ENCODE measurements at places on chromosomes 2 and 18.

- DNase-seq, result no peak
These were observed 79.2 kb upstream of the MYO3B start for GRCh38 chr2:170098626-170099312.

- DNase-seq, result no peak
These were observed 114.1 kb downstream of the GBX2 start for GRCh38 chr2:236054125-236054524.

DNA sequence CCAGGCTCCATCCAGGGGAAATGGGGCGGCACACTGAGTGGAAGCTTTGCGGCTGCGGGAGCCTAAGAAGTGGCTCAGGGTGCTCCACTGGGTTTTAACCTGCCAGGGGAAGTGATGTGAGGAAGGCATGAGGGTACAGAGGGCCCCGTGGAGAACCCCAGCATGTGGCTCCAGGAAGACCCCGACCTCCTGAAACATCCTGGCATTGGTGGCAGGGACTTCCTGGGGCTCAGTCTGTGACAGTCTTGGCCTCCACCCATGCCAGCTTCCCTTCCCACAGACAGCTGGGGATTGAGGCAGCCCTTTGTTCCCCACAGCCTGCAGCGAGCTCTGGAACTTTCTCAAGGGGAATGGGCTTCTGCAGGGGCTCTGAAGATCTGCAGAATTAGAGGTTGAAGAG lies 146.6 kb downstream of the TNS1 start:
- DNase-seq, result no peak

DNA sequence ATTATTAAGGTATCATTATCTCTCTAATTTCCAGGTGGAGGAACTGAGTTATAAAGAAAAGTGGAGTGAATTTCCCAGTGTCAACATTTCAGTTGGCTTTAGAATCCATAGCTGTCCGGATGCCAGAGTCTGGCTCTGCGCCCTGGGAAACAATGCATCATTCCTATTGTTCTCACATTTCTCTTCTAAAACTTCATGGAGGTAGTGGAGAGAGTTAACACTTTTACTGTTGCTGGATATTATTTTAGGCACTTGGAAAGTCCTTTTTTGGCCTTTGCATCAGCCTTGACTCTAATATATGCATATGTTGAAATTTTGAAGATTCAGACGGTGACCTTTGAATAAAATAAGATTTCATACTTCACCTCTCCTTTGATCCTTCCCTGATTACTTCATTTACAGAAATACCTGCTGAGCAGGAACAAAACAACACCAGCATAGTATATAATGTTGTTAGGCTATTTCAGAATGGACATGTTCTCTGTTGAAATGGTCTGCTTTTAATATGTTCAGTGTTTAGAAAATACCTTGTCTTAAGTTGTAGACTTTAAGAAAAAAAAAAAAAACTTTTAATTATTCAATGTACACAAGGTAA lies 148.8 kb downstream of the EPHA4 start:
- no peak for DNase-seq

DNA sequence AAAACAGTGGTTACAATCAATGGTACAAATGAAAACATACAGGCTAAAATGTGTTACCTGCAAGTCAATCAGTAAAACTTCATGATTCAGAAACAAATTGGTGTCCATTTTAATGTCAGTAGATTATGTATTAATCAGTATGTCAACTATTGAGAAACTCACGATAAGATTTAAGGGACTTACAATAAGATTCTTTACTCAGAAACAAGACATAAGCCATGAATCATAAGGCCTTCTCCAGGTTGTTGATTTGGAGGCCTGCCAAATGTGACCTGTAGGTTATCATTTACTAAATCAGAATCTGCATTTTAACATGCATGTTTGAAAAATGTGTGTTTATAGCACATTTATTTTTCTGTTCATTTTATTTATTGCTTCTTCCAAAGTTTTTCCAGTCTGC lies 623.1 kb downstream of the CCDC85A start:
- no peak for DNase-seq

DNA sequence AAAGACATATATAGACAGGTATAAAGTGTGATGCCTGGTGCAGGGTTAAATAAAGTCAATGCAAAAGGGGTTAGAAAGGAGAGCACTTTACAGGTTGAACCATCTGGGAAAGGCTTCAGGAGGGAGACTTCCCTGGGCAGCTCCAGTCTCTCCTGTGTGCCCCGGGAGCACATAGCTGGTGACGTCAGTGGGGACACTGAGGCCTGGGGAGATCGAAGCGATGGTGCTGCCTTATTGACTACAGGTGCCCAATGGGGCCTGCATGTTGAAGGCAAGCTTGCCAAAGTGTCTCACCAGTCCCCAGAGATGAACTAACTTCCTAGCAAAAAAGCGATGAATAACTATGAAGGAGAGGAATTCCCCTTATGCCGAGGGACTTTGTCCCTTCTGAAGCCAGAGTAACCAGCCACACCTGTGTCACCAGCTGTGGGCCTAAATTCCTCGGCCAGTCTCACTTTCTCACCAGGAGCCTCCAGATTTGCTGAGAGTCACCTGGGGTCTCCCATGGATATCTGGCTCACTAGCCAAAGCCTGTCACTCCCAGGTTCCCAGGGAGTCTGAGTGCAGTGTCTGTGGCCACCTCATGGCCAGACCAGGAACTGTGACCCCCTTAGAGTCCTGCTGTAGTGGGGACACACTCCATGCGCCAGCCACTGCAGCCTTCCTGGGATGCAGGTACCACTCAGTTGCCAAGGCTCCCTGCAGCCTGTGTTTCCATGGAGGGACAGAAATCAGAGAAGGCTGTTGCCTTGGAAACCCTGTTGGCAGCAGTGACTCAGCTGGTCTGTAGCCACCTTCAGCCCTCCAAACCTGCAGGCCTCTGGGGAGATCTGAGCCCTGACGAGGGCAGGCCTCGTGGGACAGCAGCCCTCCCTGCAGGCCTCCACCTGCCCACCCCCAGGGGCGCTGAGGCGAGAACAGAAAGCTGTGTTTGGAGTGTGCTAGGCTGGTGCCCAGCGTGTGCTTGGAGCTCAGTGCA lies 128.7 kb downstream of the CTIF start:
- DNase-seq, result no peak

DNA sequence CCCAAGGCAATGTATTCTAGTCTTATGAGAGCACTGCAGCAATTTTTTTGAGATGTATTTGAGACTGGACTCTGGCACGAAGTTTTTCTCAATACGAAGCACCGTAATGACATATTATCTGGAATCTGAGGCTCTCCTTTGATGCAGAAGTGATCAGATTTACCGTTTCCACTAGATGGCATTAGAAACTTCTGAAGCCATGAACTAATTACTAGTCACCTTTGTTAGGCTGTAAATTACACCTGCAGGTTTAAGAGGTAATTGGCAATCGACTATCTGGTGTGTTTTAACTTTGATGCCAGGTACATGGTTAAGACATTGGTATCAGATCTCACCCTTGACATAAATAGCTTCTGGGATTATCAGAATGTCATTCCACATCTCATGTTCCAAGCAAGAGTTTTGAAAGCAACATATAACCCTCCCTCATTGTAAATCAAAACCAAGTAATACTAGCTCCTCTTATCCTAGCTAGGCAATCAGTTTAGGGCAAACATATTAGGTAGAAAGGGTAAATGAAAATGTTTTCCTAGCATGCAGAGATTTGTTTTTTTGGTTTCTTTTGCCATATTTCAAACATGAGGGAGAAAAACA lies 254.6 kb upstream of the SPRED2 start:
- no peak for DNase-seq

DNA sequence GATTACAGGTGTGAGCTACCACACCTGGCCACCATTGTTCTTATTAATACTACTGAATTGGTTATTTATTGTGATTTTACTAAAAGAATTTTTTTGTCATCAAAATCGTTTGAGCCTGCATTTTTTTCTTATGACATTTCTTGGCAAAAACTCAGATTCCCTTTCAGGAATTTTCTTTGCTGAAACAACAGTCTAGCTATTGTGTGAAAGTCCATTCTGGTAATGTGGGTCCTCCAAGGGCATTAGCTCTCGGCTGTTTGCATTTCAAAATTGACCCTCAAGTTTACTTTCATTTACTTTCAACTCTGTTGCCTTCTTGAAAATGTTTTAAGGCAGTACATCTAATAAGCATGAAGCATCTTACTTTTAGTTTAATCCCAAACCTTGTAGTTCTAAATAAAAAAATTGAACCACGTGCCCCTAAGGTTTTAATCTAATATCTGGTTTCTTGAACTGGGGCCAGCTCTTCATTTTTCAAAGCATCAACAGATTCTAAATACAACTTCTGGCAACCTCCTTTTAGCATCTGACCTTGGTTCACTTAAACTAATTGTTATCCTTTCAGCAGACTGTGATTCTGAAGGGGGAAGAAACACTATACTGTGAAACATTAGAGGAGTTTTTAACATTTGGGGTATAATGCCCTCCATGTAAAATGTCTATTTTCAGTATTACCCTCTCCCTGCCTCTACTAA lies 325.2 kb upstream of the RAB12 start:
- DNase-seq, result no peak

DNA sequence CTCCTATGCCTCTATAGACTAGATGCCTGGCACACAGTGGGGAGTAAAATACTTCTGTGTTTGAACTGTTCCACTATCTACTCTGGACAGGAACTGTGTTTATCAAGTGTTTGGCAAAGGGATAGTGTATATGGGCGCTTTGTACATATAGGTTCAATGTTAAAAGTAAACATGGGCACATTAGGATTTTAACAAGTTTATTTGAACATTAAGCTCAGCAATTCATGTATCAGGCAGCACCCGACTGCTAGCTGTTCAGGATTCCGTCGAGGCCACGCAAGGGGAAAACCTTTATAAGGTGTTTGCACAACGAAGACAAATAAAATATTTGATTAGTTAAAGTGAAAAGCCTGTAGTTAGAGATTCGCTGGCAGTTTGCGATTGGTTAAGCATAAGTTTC lies 43.4 kb upstream of the ROCK2 start:
- DNase-seq, result no peak

DNA sequence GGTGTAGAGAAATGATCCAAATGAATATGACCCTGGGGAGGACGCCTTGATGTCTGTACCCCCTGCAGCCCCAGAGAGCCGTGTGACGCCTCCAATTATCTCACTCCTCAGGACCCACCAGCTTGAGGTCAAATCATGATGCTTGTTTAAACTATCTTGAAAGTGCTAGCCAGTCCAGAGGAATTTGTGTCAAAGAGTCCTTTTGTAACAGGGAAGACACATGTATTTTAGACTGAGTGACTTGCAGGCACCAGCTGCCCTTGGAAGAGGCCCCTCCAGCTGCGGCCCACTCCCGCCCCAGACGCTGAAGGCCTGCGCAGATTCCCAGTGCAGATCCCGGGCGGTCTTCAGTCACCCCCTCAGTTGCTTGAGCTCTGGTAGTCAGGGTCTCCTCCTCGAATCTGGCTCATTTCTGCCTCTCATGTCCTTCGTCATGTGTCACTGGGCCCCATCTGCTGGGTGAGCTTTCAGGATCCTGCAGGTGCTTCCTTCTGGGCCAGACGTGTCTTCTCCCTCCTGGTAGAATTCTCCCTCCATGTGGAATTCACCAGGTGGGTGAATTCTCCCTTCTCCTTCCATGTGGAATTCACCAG lies 77.4 kb downstream of the RNF144A start:
- DNase-seq, result no peak

GRCh38 chr2:179694963-179695362 lies 166.4 kb downstream of the ZNF385B start:
- DNase-seq, result no peak

DNA sequence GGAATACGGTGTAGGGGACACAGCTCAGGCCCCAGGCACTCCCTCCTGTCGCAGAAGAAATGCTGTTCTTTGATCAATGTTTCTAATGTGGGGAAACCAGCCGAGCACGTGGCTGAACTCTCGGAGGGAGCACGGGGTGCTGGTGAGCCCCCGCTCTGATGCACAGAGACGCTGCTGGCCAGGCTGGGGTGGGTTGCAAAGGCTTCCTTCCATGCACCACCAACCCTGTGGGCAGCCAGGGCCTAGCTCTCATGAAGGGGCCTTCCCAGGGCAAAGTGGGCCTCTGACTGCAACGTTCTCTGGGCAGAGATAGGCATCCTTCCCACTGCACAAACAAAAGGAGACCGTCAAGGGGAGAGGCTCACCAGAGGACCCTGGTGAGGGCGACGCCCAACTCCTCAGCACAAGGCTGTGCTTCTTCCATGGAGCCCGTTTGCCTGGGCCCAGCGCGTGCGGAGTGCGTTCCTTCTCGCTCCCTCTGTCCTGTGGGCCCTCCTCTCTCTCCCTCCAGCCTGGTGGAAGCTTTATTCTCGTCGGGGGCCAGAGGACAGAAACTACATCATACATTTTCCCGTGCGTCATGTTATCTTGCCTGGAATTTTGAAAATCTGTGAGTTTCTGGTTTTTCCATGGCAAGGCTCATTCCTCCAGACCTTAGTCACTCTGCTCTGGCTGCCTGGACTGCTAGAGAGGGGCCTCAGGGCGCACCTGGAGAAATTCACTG lies 61.1 kb upstream of the SP3 start:
- no peak for DNase-seq

DNA sequence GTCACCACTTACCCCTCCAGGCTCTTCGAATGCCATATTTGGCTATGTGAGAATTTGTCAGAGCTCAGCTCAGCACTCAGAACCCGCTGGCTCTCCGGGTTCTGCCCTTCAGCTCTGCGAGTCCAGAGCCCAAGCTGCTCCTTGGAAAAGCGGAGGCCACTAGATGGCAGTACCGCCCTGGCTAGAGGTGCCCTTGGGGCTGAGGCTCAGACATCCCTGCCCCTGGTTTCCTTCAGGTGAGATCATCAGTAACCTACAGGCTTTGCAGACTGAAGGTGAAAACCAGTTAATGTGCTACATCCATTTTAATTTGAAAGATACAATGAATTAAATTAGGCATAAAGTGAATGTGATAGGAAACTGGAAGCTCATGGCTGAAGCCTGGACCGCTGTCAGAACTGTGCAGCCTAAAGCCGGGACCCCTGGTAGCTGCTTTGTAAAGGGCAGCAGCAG lies 285.6 kb downstream of the AGAP1 start:
- no peak for DNase-seq

DNA sequence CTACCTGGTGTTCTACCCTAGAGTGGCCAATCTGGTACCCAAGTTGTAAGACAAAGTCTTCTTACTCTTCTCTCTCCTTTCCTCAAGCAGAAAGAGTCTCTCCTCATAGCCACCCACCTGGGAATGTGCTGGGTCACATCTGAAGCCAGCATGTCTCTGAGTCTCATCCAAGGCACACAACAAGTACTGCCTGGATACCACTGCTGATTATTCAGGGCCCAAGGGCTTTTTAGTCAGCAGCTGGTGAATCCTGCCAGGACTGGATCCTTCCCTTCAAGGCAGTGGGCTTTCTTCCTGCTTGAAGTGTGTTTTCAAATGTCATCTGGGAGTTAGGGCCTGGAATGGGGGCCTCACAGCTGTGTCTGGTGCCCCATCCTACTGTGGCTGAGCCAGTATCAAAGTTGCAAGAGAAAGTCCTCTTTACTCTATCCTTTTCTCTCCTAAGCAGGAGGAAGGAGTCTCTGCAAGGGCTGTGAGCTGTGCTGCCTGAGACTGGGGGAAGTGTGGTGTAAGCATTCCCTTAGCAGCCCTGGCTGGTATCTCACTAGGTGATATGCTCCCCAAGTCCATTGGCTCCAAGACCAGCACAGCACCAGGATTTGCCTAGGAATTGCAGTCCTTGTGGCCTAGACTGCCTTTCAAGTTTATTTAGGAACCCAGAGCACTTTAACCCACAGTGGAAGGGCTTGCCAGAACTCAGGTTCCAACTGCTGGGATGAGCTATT lies 27.2 kb downstream of the OXER1 start:
- DNase-seq, result no peak

- DNase-seq, result no peak
These were observed 108.7 kb downstream of the UXS1 start for GRCh38 chr2:106085181-106085940.
